Activated gamma-delta T cell treated with anti-CD3 and anti-CD28 coated beads, Interleukin-2, amount 50 U/mL, for 16 hours (primary cell): ENCODE measurements at places on chromosomes 7 and 10.

- DNase-seq = no peak
These were observed 15.5 kb downstream of the SLC13A1 start for GRCh38 chr7:123184271-123184670.

- DNase-seq = no peak
These were observed 445.0 kb downstream of the PTPRN2 start for GRCh38 chr7:158142657-158143056.

- DNase-seq = no peak
These were observed 170.9 kb upstream of the AOAH start for GRCh38 chr7:36895192-36895591.

DNA sequence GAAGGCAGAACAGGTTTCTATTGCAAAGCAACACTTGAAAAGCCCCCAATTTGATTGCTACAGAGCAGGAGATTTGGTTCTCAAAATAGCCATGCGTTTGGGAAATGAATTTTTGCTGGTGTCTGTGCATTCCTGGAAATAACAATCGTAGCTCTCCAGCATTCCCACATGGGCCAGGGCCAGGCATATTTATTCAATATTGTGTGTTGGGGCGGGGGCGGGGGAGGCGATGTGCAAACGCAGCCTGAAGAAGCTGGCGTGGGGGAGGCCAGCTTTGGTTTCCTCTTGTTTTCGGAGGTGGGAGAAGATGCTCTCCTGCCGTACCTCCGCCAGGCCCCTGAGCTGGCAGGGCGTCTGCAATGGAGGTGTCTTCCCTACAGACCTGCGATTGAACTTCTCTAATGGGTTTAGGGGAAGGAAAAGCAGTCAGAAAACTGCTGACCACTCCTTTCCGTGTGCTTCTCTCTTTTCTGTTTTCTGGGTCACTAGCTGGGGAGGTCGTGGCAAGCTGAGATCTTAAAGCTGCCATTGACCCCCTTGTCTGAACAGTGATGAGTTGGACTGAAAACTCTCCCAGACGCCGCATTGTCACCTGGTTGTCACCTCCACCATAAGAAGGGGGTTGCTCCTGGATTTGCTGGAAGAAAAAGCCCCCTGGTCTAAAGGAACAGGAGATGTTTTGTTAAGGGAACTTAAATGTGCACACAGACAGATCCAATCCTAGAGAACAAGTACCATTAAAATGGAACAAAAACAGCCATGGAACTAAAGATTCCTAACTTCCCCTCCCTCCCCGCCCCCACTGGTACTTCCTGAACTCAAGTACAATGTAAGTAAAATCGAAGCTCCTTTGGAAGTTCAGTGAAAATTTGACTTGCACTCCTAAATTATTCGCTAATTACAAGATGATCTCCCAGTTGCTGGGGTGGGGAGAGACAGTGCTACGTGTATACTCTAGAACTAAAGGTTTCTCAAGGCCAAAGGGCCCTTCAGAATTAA is 56.4 kb upstream of the HABP2 start:
- no peak for DNase-seq

- DNase-seq = no peak
These were observed 9.9 kb upstream of the SRRM3 start for GRCh38 chr7:76191783-76192240.

GRCh38 chr7:4610768-4611467 is 71.2 kb upstream of the FOXK1 start:
- peak; percentile 37 for DNase-seq

DNA sequence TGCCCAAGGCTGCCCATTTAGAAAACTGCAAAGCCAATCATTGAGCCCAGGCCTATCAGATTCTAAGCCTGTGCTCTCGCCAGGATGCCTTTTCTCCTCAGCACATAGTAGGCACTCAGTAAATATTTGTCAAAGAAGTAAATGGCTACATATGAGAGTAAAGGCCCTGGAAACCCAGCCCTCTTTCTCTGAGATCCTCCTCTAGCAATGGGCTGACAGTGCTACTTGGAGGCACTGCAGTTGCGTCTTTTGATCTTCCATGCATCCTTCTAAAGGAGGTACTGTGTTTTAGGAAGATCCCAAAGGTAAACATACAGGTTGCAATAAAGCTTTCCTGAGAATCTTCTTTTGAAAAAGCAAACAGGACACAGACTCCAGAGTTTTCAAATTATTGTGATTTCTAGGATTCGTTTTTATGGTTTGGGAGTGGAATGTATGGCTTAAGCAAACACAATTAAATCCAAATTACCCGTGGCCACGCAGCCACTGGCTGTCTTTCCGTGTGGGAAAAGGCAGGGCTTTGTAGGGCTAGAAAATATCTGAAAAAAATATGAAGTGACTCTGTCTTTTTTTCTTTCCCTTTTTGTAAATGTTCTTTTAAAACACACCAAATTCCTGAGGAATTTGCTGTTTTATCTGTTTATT is 151.3 kb upstream of the BMPER start:
- DNase-seq = no peak

GRCh38 chr10:88792661-88793060 is 9.9 kb upstream of the LIPM start:
- DNase-seq = no peak

DNA sequence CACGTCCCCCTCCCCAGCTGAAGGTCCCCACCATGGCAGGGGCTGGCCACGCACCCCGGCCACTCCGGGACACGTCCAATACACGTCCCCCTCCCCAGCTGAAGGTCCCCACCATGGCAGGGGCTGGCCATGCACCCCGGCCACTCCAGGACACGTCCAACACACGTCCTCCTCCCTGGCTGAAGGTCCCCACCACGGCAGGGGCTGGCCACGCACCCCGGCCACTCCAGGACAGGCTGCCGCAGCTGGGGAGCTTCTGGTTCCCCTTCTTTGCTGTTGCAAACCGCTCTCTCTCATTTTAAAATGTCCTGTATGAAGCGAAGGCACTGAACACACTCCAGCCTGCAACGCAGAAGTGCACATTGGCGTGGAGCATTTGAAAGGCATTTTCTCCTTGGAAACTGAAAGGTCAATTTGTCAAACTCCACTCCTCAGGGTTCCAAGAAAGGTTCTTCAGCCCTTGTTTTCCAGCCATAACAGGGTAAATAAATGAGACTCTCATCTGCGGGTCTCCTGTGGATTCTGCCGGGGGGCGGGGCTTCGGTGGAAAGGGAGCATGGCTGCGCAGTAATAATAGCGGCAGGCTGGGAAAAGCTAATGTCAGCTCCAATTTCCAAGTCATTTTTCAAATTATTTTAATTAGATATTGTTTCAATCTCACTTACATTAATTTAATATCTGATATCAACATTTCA is 580.3 kb downstream of the DNAJB6 start:
- DNase-seq = no peak

- no peak for DNase-seq
These were observed 8.6 kb downstream of the PFKFB3 start for GRCh38 chr10:6211341-6211670.

DNA sequence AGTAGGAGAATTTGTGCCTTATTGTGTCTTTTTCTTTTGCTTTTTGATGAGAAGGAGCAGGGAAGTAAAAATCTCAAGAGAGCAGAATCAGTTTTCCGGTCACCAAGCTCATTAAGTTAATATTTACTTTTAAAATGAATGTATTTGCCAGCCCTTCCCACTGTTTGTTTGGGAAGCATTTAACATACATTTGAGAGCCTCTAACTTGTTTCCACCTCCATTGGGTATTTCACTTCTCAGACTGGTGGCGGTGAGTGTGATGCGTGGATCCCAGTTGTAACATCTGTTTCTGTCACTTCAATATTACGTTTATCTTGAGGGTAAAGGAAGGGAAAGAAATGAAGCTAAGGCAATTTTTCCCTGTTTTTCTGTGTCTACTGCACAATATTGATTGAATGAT is 22.8 kb downstream of the CDK14 start:
- DNase-seq = no peak

GRCh38 chr7:104553074-104553473 is 224.7 kb downstream of the LHFPL3 start:
- no peak for DNase-seq

DNA sequence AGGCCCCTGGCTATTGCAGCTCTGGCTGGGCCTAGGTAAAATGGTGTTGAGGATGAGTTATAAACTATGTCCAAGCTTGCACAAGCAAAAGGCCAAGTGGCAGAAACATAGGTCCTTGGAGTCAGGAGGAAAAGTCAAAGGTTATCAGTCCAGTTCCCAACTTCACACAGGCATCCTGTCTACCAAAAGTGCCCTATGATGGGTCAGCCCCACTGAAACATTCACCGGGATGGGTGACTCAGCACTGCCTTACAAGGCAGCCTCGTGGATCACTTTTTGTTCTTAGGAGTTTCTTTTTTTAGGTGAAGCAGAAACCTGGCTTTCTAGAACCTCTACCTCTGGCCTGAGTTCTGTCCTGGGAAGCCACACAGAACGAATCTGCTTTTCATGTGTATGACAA is 158.8 kb upstream of the LYZL2 start:
- DNase-seq = no peak

- no peak for DNase-seq
These were observed at the start of gene SEMA3A for GRCh38 chr7:84194484-84195271. Gene SEMA3A, minus strand, starts transcription at chr7:84194789. Its CDS starts 203 bp downstream, at chr7:84194586.

DNA sequence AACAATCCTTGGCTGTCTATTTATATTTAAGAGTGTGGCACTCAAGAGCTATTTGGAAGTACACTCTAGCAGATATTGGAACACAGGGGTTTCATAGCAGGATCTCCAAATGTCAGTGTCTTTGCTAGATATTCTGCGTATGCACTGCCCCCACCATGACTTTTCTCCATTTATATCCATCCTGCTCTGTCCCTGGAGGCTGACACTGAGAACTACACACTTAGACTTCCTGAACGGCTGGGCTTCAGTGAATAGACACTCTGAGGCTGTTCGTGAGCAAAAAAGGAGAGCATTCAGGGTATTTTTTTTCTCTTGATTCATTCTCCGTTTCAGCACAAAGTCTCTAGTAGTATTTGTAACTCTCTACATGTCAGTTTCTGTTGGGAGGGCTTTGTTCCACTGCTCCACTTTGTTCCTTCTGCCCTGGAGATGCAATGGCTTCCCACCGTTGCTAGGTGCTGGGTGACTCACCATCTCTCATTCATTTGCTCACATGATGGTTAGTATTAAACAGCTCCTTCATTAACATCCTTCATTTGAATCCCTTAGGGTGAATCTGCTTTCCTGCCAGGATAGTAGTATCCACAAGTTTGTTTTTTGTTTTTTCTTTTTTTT is 155.9 kb upstream of the SLC13A1 start:
- no peak for DNase-seq

DNA sequence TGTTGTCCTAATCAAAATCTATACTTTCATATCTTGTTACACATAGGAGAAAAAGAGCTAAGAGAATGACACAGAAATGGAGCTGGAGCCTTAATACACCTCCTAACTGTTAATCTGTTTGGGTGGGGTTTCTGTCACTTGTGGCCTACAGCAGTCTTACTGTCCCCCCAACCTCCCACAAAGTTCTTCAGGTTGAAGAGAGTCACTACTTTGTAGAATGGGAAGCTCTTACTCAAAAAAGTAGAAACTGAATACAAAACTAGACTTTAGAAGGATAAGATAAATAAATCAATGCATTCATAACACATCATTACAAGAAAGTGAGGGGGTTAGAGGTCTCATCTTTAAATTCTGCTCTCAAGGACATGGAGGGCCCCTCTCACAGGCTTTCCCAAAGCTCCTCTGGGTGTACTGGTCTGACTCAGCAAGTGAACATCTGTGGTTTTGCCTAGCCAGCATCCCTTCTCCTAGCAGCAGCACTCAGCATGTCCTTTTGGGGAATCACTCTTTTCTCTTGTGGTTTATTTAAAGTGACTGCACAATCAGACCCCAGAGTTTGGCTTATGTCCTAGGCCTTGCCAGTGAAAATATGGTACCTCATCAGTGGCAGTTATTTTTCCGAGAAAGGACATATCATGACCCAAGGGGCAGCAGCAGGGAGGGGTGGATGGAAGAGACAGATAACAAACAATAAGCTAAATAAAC is 2.0 kb upstream of the BLVRA start:
- DNase-seq = no peak

DNA sequence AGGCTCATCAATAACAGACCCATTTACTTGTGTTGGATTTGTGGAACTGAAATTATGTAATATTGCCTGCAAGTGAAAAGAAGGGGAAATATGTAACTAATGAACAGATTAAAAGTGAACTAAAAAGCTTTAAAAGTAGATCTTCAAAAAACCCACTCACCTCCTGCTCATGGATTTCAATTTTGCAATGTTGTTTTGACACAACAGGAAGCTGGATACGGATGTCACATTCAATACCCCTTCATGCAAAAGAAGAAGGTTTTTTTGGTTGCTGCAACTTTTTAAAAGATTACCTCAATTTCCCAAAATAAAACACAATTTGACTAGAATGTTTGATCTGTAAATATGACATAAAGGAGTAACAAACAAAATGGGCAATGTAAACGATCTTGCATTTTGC is 3.3 kb downstream of the MKI67 start:
- no peak for DNase-seq

- no peak for DNase-seq
These were observed 4.9 kb downstream of the PFKFB3 start for GRCh38 chr10:6207658-6208057.

DNA sequence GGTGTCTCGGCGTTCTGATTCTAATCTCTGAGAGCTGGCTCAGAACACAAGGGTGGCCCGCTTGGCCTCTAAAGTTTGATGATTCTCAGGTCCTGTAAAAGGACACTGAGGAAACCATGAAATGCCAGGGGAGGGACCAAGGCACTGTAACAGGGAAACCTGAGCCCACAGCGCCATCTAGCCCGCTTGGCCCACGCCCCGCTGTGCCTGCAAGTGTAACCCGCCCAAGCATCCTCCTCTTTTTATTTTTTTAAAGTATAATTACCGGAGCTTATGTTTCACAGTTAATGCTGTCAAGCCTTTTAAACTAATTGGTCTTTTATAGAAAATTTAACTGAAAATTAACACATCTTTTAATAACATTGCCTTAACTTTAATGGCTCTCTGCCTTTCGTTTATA is 734.7 kb downstream of the KCNMA1 start:
- DNase-seq = no peak

GRCh38 chr10:43390759-43391158 is 18.2 kb downstream of the HNRNPF start:
- no peak for DNase-seq
